Activated effector memory CD4-positive, alpha-beta T cell treated with anti-CD3 and anti-CD28 coated beads, Interleukin-2, amount 50 U/mL, for 16 hours (primary cell): ENCODE measurements at places on chromosomes 1 and 21.

DNA sequence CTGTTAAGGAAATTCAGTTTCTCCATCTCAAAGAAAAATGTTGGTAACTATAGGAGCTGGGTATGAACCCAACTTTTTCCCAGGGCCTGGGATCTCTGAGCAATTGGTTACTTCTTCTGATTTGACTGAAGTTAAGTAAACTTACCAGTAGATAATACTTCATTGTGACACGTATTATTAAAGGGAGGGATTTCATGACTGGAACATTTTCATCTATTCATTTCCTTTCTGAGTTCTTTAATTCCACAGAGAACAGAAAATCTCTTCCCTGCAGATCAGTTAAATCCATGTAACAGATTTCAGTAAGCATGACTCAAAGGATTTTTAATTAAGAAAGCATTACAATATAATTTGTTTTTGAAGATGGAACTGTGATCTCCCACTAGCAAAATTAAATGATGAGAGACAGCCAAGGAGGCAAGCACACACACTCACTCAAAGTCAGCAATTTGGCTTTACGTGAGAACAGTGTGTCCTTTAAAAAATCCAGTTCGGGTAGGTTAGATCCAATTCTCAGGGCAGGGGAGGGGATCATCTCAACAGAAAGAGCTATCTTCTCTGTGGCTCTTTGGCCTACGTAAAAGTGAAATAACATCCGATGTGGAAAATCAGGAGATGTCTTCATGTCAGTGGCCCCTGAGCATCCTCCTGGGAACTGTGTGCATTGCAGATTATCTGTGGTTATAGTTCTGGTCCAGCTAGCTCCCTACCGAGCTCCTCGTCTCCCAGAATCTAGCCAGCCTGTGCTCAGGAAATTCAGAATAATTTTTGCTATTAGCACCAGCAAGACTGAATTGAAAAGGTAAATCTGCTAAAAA is 10.8 kb upstream of the MYOC start:
- no peak for DNase-seq

- no peak for DNase-seq
Measured at GRCh38 chr1:169697755-169698154, 13.7 kb downstream of the SELL start.

- no peak for DNase-seq
Measured at GRCh38 chr1:69711190-69711930, 143.6 kb downstream of the LRRC7 start.

GRCh38 chr1:96187020-96187419 is 534.6 kb upstream of the PTBP2 start:
- no peak for DNase-seq

DNA sequence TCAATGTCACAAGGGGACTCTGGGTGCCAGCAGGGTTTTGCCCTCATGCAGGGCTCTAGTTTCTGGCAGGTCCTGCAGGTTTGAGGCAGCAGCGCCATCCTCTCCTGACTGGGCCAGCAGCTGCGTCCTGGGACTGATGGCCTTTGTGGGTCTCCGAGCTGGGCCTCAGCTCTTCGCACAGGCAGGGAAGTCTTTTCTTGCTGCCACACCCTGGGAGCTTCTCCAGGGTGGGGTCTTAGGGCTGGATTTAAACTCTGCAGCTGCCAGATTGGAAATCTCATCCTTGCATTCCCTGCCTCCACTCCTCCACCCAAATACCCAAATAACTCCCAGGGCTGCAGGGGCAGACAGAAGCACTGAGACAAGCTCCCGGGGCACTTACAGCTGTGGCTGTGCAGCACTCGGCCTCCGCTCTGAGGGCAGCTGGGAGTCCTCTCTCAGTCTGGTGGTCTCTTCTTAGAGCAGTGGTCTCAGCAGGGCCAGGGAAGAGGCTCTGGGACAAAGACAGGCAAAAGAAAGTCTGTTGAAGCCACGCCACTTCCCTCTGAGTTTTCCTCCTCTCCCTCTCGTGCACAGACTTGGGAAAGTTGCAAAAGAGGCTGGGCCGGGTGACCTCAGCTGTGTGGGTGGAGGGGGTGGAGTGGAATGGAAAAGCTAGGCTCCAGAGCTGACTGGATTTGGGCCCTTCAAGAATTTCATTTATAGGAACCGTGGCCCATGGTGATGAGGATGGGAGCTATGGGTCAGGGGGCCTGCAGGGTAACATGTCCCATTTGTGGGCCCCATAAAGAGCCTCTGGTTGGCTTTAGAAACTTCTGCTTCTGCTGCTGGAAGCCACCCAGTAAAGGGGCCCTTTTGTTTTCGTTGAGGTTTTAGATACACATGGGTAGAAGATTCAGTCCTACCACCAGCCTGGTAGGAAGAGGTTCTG is at the start of gene RAB7B:
RAB7B (minus strand) TSS at position 525 of the 931 bp plus-strand sequence. CDS start 9,260 bp downstream, outside the sequence.
- DNase-seq = no peak

DNA sequence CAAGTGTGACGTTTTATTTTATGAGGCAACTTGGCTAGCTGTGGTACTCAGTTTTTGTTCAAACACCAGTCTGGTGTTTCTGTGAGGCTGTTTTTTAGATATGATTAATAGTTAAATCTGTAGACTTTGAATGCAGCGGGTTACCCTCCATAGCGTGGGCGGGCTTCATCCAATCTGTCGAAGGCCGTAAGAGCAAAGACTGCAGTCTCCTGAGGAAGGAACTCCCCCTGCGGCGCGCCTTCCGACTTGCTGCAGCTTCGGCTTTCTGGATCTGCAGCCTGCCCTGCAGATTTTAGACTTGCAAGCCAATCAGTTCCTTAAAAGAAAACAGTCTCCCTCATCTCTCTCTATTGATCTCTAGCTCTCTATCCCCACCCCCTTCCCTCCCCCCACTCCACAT is 4.2 kb upstream of the ZNF496 start:
- DNase-seq = no peak

- DNase-seq = no peak
Measured at GRCh38 chr1:74771913-74772515, 39.1 kb downstream of the TYW3 start.

GRCh38 chr21:15367061-15367626 is 302.3 kb upstream of the NRIP1 start:
- no peak for DNase-seq

DNA sequence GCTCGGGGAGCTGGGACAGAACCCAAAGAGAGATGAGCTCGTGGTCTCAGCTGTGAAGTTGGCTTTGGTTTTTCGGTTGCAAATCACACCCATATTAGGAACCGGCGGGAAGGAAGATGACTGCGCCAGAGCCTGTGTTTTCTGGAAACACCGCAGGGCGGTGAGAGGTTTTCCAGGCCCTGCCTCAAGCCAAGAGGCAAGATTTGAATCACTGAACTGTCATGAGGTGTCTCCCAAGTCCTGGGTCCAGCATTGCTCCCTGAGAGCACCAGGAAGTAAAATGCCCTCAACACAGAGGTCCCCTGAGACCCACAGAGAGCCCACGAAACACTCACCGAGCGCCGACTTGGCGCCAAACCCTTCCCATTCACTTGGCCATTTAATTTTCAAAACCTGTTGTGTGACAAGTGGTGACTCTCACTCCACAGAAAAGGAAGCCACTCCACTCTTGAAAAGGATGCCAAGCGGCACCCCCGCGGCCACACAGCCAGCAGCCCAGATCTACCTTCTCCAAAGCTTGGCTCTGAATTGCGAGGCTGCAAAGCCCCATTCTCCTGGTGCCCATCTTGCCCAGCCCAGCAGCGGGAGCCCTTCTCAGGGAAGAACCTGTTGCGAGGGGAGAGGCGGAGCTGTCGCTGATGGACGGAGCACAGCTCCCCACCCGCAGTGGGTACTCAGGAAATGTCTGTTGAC is 99.0 kb upstream of the RUNX3 start:
- DNase-seq = no peak

DNA sequence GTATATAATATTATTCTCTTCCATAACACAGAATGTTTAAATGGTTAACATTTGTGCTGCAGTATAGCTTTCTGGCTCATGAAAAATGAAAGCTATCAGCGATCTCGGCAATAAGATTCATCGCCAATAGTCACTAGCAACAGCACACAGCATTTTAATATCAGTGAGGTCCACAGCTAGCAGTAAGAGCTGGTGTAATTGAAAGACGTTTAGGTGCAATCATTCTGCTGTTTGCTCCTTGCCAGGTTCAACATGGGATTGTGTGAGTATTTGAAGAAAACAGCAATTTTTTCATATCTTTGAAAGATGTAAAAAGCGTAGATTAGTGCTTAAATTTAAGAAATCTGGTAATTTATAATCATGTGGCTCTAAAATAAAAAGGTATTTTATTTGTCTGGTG is 20.1 kb downstream of the PRKACB start:
- no peak for DNase-seq

DNA sequence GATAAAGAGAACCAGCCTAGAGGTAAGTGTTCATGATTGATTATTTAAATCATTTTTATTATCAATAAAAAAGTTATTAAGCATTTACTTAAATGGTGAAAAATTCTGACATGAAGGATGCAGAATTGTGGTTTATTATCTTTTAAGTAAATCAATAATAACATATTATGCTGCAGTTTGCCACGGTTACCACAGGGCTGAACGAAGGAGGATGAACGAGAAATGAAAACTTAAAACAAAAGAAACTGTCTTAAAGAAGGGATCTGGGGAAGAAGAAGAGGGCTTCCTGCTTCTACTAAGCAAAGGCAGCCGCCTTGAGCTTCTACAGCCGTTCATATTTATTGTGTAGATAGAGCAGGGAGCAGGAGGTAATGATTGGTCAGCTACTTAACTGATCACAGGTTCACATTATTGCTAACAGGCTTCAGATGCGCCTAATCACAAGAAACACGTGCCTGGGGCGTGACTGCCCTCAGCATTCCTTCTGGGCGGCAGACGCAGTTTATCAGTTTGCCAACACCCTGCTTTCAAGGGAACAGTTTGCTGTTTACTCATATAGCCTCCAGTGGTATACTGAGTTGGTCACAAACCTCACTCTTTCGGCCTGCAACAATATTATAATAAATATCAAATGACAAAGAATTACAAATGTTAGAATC is 5.8 kb upstream of the FNBP1L start:
- DNase-seq = no peak

- no peak for DNase-seq
Measured at GRCh38 chr1:51317798-51318197, 12.6 kb downstream of the TTC39A start.

DNA sequence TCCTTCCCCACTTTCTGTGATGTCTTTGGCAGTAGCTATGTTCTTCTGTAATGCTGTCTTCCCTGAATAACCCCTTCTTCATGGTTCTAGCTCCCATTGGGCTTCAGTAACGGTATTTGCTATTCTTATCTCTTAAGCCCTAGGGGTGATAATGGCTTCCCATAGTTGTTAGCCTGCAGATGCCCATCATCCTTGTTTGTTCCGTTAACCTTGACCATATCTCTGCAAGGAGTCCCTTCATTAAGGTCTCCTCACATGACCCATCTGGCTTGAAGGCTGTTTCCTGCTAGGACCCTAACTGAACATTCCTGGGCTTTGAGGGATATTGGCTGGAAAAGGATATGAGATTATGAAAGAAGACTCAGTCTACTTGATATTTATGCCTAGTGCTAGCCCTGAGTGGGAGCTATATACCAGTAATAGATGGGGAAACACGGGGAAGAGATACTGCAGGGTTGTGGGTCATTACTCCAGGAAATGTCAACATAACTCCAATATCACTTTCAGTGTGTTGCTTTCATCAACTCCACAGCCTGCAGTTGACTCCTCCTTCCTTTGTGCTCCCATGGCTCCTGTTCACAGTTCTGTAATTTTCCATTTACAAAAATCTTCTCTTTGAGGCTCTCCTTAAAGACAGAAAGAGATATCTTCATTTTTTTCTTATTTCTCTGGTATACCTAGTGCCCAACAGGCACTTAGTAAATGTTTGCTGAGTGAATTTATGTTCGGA is 2.5 kb downstream of the MR1 start:
- DNase-seq = no peak

DNA sequence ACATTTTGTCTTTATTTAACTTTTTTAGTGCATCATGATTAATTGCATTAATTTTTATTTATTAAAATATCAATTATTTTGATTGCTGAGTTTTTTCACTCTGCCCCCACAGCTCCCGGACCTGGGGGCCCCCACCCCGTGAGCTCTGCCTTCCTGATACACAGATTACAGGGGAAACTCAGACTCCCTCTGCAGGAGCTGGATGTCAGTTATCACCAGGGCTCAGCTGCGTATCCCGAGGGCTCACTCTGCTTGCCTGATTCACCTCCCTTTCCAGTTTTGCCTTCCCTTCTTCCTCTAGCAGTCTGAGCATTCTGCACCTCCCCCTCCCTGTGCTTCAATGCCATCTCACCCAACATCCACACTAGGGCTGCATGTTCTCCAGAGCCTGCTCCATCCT is 98.2 kb downstream of the ATP1A1 start:
- no peak for DNase-seq

GRCh38 chr1:51276286-51276685 is 40.2 kb downstream of the RNF11 start:
- DNase-seq = no peak

DNA sequence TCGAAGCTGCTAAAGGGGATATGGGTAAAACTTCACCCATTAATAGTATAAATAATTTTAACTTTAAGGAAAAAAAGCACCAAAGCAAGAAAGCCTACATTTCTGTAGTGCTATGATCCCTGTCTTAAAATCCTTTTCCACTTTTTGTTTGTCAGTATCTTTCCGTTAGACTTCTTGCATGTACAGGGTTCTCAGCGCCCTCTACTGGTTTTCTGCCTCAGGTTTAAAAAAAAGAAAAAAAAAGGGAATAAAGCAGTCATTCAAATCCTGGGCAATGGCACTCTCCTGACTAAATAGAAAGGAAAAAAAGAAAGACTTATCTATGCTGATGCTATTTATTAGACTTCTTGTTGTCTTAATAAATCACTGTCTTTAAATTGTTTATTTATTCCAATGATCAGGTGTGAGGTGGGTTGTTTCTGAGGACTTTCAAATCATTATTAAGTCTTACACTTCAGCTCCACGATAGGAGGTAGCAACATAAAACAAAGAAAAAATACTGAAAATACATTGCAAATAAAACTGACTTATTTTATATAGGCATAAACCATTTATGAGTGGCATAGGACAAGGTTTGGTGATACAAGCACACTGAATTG is 475.4 kb upstream of the NR5A2 start:
- DNase-seq = no peak

DNA sequence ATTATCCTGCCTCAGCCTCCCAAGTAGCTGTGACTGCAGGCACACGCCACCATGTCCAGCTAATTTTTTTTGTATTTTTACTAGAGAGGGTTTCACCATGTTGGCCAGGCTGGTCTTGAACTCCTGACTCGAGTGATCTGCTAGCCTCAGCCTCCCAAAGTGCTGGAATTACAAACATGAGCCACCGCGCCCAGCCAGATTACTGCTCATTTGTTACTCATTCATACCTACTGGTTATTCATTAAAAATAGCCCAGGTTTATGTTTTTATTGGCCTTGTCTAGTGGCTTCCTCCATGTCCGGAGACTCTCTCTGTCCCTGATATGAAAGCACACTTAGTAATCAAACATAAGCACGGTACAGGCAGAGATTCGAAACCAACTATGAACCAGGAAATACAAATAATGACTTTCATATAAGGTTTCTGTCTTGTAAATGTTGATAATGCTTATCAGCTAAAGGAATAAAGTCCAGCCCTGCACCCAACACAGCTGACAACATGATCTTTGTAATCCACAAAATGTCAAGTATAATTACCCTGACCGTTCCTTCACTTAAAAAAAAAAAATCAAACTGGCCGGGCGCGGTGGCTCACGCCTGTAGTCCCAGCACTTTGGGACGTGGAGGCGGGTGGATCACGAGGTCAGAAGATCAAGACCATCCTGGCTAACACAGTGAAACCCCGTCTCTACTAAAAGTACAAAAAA is 50.4 kb upstream of the CXADR start:
- DNase-seq = no peak

GRCh38 chr1:181429462-181429861 is 53.9 kb upstream of the CACNA1E start:
- no peak for DNase-seq
